ENCODE measurements at places on chromosomes 2 and 18.

DNA sequence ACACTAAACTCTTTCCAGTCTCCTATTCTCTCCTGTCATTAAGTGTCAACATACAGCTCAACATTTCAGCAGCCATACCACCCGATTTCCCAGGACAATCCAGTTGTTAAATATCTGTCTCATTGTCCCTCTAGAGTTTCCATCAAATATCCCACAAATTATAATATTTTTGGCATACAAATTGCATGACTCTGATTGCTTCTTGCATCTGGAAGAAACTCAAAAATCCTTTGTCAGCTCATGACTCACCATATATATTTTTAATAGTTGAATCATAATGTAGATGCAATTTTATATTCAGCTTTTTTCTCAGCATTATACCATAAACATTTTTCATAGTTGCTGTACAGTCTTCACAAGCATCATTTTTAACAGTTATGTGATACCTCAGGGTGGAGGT is 7.2 kb downstream of the SLC30A3 start:
- DNase-seq: no peak

GRCh38 chr2:44821500-44821899 is 120.0 kb upstream of the SIX3 start:
- DNase-seq: no peak

GRCh38 chr2:219538504-219538951 is 5.1 kb downstream of the CHPF start:
- DNase-seq: no peak

DNA sequence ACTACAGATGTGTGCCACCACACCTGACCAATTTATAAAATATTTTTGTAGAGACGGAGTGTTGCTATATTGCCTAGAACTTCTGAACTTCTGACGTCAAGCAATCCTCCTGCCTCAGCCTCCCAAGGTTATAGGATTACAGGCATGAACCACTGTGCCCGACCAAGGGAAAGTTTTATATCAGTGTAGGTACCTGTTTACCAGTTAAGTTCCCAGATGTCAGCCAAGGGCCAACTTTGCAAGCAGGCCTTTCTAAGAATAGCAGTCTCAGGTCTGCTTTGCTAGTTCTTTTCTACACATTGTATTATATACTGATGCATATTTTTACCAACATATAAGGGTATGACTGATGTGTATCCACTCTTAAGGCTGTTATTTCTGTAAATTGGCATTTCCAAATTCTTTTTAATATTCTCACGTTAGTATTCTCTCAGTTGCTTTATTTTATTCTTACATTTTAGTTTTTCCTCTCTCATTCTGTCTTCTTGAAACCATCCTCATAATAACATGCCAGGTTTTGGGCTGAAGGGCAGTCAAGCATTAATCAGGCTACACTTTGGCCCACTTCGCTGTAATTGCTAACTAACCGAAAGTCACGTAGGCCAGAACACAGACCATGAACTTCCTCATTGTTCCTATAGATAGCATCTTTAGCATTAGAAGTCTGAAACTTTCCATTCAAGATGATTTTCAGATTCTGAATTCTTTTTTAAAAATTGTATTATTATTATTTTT is 25.0 kb upstream of the CXXC1 start:
- no peak for DNase-seq

- DNase-seq: no peak
Measured at GRCh38 chr2:15968280-15969178, 28.2 kb downstream of the MYCN start.

DNA sequence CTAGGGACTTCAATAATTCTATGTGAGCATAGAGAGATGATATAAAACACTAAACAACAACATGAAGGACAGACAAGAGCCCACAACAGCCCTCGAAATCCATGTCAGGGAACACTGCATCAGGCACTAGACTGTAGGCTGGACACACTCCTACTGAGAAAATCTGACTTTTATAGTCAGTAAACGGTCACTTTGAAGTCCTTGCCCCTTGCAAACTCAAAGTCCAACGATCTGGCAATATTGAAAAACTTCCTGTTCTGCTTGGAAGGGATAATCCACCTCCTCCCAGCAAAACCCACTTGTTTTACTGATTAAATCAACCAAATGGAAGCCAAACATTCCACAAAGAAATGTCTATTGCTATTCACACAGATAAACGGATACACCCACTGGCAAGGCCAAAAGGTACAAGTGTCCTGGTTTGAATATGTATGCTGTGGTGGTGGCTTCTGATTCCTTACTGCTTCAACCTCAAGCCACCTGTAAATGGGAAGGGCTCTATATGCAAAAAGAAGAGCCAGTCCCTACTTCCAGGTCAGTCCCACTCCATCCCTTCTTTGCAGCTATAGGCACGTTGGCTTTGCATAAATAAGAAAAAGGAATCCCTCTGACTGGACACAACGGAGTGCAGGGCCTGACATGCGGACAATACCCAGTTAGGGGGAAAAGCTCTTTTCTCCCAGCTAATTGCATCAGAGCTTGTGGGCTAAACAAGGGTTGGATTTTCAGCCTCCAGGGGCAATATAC is 56.6 kb downstream of the STK39 start:
- no peak for DNase-seq

DNA sequence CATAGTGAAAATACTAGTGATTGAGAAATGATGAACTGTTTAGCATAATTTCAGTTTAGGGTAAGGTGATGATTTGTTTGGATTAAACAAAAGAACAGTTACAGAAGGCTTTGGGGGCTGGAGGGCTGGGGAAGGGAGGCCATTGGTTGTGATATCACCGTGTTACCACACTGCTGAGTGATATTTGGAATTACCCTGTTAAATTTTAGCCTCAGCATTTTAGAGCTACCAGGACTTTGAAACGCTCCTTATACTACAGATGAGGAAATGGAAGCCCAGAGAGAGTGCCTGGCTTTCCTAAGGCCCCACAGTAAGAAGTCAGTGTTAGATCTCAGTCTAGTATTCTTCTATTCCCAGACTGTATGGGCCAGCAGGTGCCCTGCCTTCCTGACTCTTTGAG is 15.6 kb downstream of the ARHGEF33 start:
- DNase-seq: no peak

DNA sequence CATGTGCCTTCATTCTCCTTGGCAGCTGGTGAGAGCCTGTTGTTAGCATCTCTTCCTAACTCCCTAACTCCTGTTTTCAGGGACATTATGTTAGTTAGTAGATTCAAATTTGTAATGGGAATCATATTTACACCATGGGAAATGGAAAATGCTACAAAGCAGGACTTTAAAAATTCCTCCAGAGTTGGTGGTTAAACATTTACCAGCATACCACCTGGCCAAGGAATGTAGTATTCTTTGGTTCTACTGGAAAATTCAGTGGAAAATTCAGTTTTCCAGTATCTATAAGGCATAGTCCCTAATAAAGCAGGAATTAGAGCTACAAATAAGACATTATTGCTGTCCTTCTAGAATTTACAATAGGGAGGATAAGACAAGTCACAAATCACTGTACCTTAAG is 291.7 kb downstream of the GPD2 start:
- DNase-seq: no peak

DNA sequence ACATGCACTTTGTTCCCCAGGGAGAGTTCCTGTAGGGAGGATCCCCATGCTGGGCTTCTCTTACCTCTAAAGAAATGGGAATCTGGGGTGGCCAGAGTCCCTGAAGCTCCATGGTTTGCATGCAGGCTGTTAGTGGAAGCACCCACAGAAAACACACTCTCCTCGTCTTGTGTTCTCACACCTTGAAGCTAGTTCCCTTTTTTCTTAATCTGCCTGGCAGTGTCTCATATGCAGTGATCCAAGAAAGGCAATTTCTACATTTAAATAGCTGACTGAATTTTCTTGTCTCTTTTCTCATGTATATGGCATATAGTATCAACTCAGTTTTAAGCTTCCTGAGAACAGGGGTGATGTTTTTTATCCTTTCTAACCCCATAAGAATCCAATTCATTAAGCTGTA is 65.0 kb downstream of the LINC00305 start:
- DNase-seq: no peak

DNA sequence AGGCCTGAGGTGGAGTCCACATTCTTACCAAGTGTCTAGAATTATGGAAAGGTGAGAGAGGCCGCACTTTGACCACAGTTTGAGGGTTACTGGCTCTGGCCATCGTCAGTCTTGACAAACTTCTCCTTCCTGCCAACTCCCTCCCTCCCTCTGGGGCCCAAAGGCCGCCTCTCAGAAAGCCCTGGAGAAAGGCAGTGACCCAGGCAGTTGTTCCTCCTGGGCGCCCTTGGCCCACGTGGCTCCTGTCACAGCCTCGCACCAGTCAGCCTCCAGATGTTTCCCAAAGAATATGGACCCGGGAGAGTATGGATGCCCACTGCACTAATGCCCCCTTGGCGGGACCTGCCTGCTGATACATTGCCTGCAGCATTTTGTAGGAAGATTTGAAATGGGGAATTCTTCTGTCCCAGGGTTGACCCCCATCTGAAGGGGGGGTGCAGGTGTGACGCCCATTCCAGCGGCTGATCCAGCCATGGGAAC is 61.7 kb downstream of the ASB1 start:
- no peak for DNase-seq
